ENCODE measurements at places on chromosomes 6 and 20.
A peak's percentile ranks its signal among the peaks of the same experiment; 100 is the strongest.

DNA sequence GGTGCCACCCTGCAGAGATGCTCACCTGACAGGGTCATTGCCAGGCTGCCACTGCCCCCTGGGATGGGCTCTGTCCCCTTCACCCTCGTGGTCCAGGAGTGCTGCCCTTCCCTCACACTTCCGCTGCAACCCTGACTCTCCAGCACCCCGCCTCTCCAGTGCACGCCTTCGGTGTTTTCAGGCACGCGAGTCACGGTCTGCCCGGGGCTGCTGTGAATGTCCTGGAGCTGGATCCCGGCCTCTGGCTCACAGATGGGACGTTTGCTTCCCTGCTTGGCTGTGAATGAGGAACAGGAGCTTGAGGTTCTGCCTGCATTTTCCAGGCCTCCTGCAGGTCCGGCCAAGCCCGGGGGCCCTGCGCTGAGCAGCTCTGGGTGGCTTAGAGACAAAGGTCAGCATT is 343.4 kb downstream of the SMOC2 start:
- no peaks in the 10 kb centered on the region for H3K4me1 ChIP-seq
- H3K27ac ChIP-seq = no peak overlapping the region
- H3K36me3 ChIP-seq = no peaks in the 10 kb centered on the region
- peaks cover 2% of the 10 kb centered on the region for H3K27me3 ChIP-seq

DNA sequence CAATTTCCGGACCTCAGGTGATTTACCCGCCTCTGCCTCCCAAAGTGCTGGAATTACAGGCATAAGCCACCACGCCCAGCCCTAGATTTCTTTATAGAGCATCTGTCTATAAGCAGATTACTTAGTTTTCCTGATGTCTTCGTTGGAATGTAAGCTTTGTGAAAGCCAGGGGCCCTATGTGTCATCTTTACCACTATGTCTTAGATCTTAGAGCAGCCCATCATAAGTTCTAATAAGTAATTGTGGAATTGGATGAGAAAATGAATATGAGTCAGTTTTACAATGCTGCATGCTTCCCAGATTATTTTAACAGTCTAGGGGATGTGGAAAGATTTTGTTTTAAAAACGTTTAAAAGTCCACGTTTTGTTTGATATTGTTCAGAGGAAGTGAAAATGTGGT is 9.1 kb upstream of the ZBTB2 start:
- H3K36me3 ChIP-seq = peaks cover 21% of the 10 kb centered on the region
- H3K27ac ChIP-seq = peak overlapping the region; percentile 38
- no peaks in the 10 kb centered on the region for H3K27me3 ChIP-seq
- no peak overlapping the region for H3K4me3 ChIP-seq

DNA sequence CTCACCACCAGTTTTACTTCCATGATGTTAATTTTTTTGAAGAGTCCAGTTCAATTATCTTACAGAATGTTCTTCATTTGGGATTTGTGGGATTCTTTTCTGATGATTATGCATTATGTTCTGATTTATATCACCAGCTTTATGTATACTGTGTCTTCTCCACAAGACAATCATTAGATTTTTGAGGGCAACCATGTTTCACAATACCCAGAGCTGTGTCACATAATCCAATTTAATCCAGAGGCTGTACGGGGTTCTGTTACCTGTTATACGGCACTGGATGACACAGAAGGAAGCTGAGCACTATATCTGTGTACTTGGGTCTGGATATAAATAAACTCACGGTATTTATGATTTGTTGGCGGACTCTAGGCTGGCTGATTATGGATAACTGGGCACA is 41.6 kb upstream of the RPN2 start:
- peaks cover 1% of the 10 kb centered on the region for H3K27me3 ChIP-seq
- H3K4me1 ChIP-seq = no peaks in the 10 kb centered on the region
- H3K4me3 ChIP-seq = no peak overlapping the region
- no peaks in the 10 kb centered on the region for H3K36me3 ChIP-seq
- DNase-seq = no peak

- H3K27me3 ChIP-seq = no peaks in the 10 kb centered on the region
- no peaks in the 10 kb centered on the region for H3K4me1 ChIP-seq
- no peak overlapping the region for H3K4me3 ChIP-seq
- no peak for DNase-seq
- H3K27ac ChIP-seq = no peak overlapping the region
Measured at GRCh38 chr6:48535582-48536009, 424.6 kb upstream of the PTCHD4 start.

DNA sequence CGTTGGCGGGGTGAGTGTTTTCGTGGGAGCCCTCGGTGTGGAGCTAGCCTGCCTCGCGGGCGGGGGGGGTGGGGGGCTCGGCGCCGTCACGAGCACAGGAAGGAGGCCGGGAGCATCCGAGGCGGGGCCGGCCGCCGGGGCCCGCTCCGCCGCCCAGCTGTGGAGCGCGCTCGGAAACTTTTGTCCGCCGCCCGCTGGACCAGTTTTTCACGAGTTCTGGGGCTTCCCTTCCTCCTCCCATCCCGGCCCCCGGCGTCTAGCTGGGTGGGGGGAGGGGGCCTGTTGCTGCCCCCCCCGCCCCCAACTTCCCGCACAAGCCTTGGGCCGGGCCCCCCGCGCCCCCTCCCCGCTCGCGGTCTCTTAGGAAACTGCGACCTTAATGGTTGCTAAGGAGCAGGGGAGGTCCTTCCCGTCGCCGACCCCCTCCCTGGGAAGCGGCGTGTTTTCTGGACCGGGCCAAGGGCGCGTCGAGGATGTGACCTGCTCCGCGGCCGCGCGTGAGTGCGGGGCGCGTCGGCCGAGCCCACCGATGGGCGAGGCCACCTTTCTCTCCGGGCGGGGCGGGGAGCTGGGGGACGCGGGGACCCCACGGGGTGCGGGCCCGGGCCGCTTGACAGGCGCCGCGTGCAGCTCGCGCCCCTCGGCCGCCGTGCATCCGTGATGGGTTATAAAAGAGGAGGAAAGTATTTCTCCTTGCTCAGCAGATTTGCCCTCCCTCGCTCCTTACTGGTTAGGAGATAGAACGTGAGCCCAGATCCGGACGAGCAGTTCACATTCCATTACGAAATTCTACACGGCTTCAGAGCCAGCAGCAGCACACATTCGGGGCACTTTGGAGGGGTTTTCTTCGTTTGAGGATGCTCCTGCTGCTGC is 1.4 kb downstream of the RREB1 start:
- H3K27ac ChIP-seq = peak overlapping the region; percentile 89
- H3K4me3 ChIP-seq = peak overlapping the region; percentile 89
- no peaks in the 10 kb centered on the region for H3K27me3 ChIP-seq
- H3K4me1 ChIP-seq = peaks cover 49% of the 10 kb centered on the region

Measured in activated CD4-positive, alpha-beta memory T cell treated with anti-CD3 and anti-CD28 coated beads for 36 hours (primary cell).